T-helper 2 cell (primary cell): ENCODE measurements at places on chromosomes 3 and 15.

GRCh38 chr15:84731774-84732173, 15.8 kb upstream of the SEC11A start:
- DNase-seq: no peak

- no peak for DNase-seq
Measured at GRCh38 chr3:133394561-133395311, 5.1 kb upstream of the BFSP2 start.

- DNase-seq: no peak
Measured at GRCh38 chr3:141050576-141051442, at the start of gene SPSB4. Gene SPSB4, plus strand, starts transcription at chr3:141051347. Its CDS starts 14,758 bp downstream, at chr3:141066105.

GRCh38 chr3:161265916-161266571, 44.9 kb downstream of the NMD3 start:
- DNase-seq: no peak

- DNase-seq: no peak
Measured at GRCh38 chr3:113231827-113232253, 20.5 kb downstream of the BOC start.

GRCh38 chr3:45642731-45643152, 46.5 kb upstream of the SACM1L start:
- DNase-seq: no peak

DNA sequence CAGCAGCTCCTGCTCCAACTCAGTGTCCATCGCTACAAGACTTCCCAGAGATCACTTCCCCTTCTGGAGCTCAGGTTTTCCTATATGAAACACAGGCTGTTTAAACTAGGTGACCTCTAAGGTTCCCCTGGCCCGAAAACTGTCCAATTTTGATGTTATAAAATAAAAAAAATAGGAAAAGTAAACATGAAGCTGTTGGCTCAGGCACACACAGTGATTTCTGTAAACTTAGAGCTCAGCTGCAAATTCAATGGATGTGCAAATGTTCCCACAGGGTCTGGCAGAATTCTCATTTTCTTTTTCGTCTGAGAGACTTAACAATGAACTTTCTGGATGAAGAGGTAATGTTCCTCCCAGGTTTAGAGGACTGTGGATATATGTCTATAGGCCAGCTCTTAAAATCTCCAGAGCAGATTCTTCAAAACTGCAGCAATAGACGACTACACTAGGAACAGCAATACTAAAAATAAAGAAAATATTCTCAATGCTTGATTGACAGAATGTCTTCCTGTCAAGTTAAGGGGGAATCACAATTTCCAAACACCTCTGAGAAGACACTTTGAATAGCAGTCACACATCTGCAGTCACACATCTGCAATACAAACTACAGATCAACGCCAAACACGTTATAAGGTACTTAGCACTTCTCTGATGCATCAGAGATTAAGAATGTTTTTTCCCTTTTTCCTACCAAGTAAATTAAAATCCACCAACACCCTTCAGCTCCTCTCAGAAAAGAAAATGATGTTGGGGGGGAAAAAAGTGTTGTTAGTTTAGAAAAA, 2.8 kb downstream of the NUP210 start:
- DNase-seq: no peak

DNA sequence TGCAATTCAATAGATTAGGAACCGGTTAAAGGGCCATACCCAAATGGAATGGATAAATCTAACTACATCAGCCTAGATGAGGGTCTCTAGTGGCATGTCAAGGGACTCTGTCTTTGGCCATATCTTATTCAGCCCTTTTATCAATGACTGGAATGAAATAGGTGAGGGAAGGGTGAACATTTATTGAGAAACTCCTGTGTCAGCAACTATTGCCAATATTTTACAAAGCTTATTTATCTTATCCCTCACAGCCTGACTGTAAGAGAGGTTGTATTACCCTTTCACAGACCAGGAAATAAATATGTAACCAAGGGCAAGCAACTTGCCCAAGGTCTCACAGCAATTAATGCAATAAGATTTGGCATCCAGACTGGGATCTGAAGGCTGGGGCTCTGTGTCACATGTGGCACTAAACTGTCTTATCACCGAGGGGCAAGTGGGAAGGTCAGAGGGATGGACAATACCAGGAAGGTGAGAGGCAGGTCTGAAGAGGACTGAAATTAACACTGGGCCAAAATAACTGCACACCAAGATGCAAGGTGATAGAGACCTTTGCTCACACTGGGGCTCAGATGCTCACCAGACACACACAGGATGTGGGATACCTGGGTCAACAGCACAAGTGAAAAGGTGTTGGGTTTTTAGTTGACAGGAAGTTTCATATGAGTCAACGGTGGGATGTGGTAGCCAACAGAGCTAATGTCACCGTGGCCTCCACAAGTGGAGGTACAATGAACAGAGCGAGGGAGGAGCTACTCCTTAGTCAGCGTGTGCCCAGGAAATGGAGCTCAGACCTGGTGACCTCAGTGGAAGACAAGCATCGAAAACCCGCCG, 261.3 kb downstream of the RPLP1 start:
- DNase-seq: peak; percentile 89
